ENCODE measurements at places on chromosomes 1 and 21. TPM values are rescaled to one million over a fixed set of nuclear protein-coding genes. Genes with fewer than 3 reads are reported as not detected.
A peak's percentile ranks its signal among the peaks of the same experiment; 100 is the strongest.

DNA sequence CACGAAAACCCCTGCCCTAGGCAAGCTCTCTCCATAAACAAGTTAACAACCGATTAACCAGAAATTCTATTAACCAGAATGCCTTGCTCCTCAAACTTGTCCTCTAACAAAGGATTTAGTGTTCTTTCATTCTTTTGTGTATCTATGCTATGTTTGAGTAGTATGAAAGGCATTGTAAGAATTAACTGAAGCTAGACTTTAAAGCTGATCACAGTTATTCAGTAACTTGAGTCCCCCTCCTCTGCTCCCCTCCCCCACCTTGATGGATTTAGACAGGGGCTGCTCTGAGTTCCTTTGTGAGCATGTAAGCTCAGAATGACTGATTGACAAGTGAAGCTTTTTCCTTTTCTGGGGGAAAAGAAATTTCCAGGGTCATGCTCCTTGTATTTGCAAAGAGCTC, 257.6 kb downstream of the TTLL7 start:
- H3K4me1 ChIP-seq: peaks cover 5% of the 10 kb centered on the region
- no peak for DNase-seq

- DNase-seq: no peak
- no peak overlapping the region for H3K27ac ChIP-seq
- no peak overlapping the region for H3K4me3 ChIP-seq
- no peaks in the 10 kb centered on the region for H3K36me3 ChIP-seq
- no peaks in the 10 kb centered on the region for H3K27me3 ChIP-seq
- H3K4me1 ChIP-seq: peaks cover 5% of the 10 kb centered on the region
Measured at GRCh38 chr1:19287436-19288185, 959 bp downstream of the AKR7A3 start.

DNA sequence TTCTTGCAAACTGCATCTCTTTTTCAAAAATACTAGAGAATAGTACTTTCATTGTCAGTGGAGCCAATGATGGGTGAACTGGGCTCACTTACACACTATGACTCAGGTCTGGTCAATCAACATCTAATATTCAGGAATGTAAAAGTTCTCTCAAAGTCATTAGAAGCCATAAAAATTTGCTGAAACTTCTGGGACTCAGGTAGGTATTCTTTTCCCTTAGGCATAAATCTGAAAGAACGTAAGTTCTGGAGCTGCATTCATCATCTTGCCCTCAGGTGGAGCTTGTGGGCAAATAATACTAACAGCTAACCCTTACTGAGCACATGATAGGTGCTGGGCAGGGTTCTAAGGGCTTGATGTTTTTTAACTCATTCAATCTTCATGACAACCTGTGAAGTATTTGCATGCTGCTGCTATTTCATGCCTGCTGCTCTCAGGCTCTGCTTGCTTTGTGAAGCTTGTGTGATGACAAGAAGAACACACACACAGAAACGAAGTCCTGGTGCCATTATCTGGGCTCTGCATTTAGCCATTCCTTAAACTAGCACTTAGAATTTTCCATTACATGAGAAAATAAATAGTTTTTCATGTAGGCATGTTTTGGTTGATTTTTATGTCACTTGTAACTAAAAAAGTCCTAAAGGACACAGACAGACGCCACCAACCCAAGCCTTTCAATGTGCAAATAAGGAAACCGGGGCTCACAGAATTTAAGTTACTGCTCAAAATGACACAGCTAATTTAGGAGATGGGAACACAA, 394.2 kb upstream of the LYPLAL1 start:
- no peak for DNase-seq
- no peaks in the 10 kb centered on the region for H3K27me3 ChIP-seq
- no peak overlapping the region for H3K4me3 ChIP-seq

DNA sequence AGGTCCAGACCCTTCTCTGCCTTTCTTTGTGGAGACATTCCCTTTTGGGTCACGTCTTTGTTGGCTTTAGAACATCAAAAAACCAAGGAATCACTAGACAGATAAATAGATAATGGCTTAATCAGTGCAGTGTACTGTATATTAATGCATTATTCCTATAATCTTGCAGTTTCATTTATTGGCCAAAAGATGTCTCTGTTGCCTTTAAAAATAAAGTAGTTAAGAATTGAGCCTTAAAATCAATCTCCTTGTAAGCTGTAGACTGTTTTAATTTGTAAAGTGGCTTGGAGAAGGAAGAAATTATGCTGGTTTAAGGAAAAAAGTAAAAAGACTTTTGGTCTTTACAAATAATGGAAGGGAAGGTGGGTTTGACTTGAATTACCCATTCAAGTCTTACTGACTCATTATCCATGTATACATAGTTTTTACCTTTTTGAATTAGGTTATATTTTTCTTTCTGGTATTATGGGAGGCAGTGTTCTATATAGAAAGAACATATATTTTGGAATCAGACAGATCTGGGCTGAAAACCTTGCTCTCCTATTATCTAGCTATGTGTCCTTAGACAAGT, 84.6 kb downstream of the VPS13D start:
- no peaks in the 10 kb centered on the region for H3K4me1 ChIP-seq
- DNase-seq: peak; percentile 23
- H3K27ac ChIP-seq: no peak overlapping the region
- H3K4me3 ChIP-seq: no peak overlapping the region
- no peaks in the 10 kb centered on the region for H3K27me3 ChIP-seq

- peak; percentile 26 for DNase-seq
- no peak overlapping the region for H3K4me3 ChIP-seq
- H3K27me3 ChIP-seq: no peaks in the 10 kb centered on the region
- no peak overlapping the region for H3K27ac ChIP-seq
- H3K36me3 ChIP-seq: no peaks in the 10 kb centered on the region
- H3K4me1 ChIP-seq: peaks cover 4% of the 10 kb centered on the region
Measured at GRCh38 chr1:77825131-77825709, 45.8 kb downstream of the MIGA1 start.

GRCh38 chr1:103146166-103146565, 37.8 kb upstream of the COL11A1 start:
- DNase-seq: no peak
- H3K36me3 ChIP-seq: no peaks in the 10 kb centered on the region
- no peak overlapping the region for H3K27ac ChIP-seq
- H3K27me3 ChIP-seq: no peaks in the 10 kb centered on the region
- H3K4me1 ChIP-seq: no peaks in the 10 kb centered on the region
- no peak overlapping the region for H3K4me3 ChIP-seq

- H3K36me3 ChIP-seq: no peaks in the 10 kb centered on the region
- DNase-seq: no peak
- H3K4me3 ChIP-seq: no peak overlapping the region
- H3K27ac ChIP-seq: no peak overlapping the region
- peaks cover 9% of the 10 kb centered on the region for H3K4me1 ChIP-seq
Measured at GRCh38 chr1:38803647-38804046, 55.9 kb downstream of the RRAGC start.

DNA sequence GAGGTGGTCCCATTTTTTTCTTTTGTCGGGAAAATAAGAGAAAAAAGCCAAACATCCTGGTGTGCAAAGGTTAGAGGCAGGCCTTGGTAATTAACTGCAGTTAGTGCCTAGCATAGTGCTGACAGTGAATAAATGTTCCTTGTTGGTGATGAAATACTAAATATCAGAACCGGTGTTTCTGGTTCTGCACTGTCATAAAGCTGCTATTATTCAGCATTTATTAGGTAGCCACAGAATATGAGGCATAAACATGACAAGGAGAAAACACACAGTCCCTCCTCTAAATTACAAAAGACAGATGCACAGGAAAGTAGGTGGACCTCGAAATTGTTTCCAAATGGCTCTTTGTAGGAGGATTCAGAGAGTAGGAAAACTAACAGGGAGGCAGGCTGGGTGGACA, 122.0 kb upstream of the ADGRL2 start:
- H3K36me3 ChIP-seq: no peaks in the 10 kb centered on the region
- DNase-seq: no peak
- H3K27ac ChIP-seq: no peak overlapping the region
- H3K4me3 ChIP-seq: no peak overlapping the region
- no peaks in the 10 kb centered on the region for H3K27me3 ChIP-seq

- H3K4me1 ChIP-seq: no peaks in the 10 kb centered on the region
- no peak overlapping the region for H3K27ac ChIP-seq
- DNase-seq: no peak
- H3K4me3 ChIP-seq: no peak overlapping the region
- H3K36me3 ChIP-seq: no peaks in the 10 kb centered on the region
Measured at GRCh38 chr1:78071696-78072095, 25.9 kb downstream of the GIPC2 start.

DNA sequence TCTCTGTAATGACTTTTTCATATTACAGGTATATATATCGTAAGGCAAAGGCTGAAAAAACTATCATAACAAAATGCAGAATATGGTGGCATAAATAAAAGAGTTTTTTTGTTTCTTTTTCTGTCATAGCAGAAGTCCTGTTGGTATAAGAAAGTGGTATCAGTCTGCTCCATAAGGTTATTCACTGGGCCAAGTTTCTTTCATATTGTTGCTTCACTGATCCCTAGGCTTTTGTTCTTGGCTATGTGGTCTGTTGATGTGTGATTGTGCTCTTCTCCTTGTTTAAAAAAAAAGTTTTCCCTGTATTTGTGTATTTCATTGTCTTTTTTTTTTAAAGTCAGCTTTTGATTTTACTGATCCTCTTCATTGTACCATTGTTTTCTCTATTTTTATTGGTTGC, 26.0 kb downstream of the PTBP2 start:
- H3K36me3 ChIP-seq: peaks cover 7% of the 10 kb centered on the region
- H3K4me1 ChIP-seq: peaks cover 6% of the 10 kb centered on the region
- no peaks in the 10 kb centered on the region for H3K27me3 ChIP-seq
- no peak overlapping the region for H3K27ac ChIP-seq
- DNase-seq: no peak
- H3K4me3 ChIP-seq: no peak overlapping the region

- no peaks in the 10 kb centered on the region for H3K27me3 ChIP-seq
- H3K36me3 ChIP-seq: no peaks in the 10 kb centered on the region
- no peak overlapping the region for H3K4me3 ChIP-seq
- peaks cover 32% of the 10 kb centered on the region for H3K4me1 ChIP-seq
- peak overlapping the region; percentile 67 for H3K27ac ChIP-seq
Measured at GRCh38 chr1:206496131-206496793, 11.1 kb upstream of the RASSF5 start.

GRCh38 chr1:164617377-164618201, 58.6 kb downstream of the PBX1 start:
- no peaks in the 10 kb centered on the region for H3K4me1 ChIP-seq
- H3K27ac ChIP-seq: no peak overlapping the region
- no peak overlapping the region for H3K4me3 ChIP-seq

DNA sequence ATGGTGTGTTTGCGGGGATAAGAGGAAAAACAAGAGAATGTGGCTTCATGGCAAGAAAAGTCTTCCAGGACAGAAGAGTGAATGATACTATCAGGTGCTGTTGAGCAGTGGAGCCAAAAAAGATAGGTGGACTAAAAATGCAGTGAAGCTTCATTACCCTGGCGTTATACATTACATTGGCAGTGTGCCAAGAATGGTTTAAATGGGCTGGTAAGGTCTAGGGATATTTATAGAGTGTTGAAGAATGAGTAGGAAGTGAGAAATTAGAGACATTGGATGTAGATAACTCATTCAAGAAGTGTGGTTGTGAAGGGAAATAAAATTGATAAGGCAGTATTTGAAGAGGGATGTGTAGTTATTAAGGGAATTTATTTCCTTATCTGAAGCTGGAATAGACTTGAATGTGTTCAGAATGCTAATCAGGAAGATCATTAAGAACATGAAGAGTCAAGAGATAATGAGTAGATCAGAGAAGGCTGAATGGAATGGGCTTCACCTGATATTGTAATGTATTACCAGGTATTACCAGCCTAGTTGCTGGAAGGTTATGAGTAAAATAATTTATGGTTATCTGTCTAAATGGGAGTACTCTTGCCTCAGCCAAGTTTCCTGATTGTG, 72.7 kb downstream of the MAST2 start:
- H3K27ac ChIP-seq: no peak overlapping the region
- no peaks in the 10 kb centered on the region for H3K36me3 ChIP-seq
- peaks cover 15% of the 10 kb centered on the region for H3K27me3 ChIP-seq
- H3K4me3 ChIP-seq: no peak overlapping the region
- peak; percentile 9 for DNase-seq
- peaks cover 3% of the 10 kb centered on the region for H3K4me1 ChIP-seq

GRCh38 chr1:44785029-44785380, 3.0 kb downstream of the BEST4 start:
- no peak overlapping the region for H3K27ac ChIP-seq
- peaks cover 15% of the 10 kb centered on the region for H3K36me3 ChIP-seq
- DNase-seq: no peak
- peaks cover 34% of the 10 kb centered on the region for H3K4me1 ChIP-seq
- no peak overlapping the region for H3K4me3 ChIP-seq
- no peaks in the 10 kb centered on the region for H3K27me3 ChIP-seq

DNA sequence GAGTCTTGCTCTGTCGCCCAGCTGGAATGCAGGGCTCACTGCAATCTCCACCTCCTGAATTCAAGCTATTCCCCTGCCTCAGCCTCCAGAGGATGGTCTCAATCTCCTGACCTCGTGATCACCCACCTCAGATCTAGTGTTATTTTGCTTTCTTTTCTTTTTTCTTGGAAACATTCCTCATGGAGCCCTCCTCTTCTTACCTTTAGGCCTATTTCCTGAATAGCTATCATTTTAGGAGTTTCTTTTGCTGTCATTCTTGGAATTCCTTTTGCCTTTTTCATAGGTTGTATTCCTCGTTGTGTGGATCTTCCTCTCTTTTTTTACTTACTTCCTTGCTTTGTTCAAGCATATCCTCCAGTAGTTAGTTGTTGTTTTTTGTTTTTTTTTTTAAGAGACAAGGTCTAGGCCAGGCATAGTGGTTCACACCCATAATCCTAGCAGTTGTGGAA, 173.8 kb downstream of the RASAL2 start:
- no peaks in the 10 kb centered on the region for H3K4me1 ChIP-seq
- no peaks in the 10 kb centered on the region for H3K27me3 ChIP-seq
- no peaks in the 10 kb centered on the region for H3K36me3 ChIP-seq

Gene DIO1
- not detected for total RNA-seq

Gene KLHDC8A
- total RNA-seq: 0.39 TPM

Gene SELENBP1
- 0.37 TPM for total RNA-seq

Gene FNDC5
- total RNA-seq: 0.76 TPM

Data from B cell (primary cell).